IPS DF 19.7 (cell line): ENCODE measurements at places on chromosomes 13 and 19.

- no peak for DNase-seq
These were observed 398.9 kb downstream of the IRS2 start for GRCh38 chr13:109387471-109387870.

- no peak for DNase-seq
These were observed 42.7 kb downstream of the ADPRHL1 start for GRCh38 chr13:113410472-113411201.

DNA sequence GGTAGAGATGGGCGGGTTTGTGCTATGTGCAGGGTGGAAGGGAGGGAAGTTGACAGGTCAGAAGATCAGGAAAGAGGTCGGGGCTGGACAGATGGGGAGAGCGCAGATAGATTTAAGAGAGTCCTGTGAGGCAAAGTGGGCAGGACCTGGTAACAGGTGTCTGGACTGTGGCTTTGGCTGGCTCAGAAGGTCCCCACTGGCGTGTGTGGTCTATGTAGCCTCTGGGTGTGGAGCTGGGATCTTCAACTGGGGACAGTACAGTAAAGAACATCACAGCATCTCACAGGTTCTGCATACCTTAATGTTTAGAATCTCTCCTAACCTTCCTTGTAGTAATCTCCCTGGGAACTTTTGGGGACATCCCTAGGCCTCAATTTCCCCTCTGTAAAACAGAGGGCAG lies 17.7 kb downstream of the CKM start:
- no peak for DNase-seq

GRCh38 chr13:52738719-52739467 lies 727 bp downstream of the CNMD start:
- DNase-seq: no peak

GRCh38 chr19:55406826-55407549 lies 600 bp downstream of the UBE2S start:
- DNase-seq: no peak
